ENCODE measurements at places on chromosomes 7 and 10.

GRCh38 chr7:118971706-118972105 lies 747.2 kb downstream of the ANKRD7 start:
- DNase-seq = no peak

DNA sequence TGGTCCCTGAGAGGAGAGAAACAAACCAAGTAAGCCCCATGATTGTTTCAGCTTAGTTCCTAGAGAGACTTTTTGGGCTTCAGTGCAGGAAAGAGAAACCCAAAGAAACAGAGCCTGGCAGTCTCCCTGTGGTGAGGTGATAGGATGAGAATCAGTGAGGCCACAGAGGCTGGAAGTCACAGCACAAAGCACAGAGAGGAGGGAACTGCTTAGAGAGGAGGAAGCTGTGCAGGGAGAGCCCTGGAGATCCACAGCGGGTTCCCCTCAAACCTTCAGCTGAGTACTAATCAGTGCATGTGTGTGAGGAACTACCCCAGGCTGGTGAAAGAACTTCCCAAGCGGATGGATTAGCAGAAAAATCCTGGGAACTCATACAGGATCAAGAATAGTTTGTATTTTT lies 27.4 kb upstream of the HECW1 start:
- no peak for DNase-seq

- no peak for DNase-seq
Measured at GRCh38 chr10:114181971-114182370, 2.8 kb downstream of the TDRD1 start.

GRCh38 chr7:5226921-5227785 lies 37.1 kb downstream of the WIPI2 start:
- no peak for DNase-seq

GRCh38 chr7:41918597-41918996 lies 215.7 kb upstream of the INHBA start:
- no peak for DNase-seq

DNA sequence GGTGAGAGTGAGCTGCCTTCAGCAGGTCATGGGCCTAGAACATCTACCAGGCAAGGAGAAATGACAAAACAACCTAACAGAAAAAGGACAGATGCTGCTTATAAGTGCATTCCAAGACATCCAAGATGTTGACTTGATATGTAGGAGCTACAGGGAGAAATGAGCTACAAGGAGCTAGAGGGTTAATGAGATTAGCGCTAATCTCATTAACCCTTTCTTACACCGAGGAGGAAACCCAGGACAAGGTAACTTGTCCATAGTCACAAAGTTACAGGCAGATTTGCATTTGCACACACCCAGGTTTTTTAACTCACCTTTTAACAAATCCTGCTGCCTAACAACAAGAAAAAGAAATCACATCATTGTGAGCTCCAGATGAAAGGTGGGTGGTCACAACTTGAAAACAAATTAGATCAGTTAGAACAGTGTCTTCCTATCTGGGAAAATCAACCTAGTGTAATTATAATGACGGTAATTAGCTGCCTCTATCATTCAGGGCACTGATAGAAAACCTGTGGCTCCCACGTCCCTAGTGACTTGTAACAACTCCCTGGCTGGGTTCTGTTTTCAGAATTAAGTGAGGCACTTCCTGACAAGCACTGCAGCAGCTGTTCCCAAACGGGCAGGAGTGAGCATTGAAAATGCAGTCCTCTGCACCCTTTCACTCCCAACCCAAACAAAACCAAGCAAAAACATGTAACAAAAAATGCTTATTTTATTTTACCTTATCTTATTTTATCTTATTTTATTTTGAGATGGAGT lies 5.7 kb downstream of the KIAA1549 start:
- no peak for DNase-seq

DNA sequence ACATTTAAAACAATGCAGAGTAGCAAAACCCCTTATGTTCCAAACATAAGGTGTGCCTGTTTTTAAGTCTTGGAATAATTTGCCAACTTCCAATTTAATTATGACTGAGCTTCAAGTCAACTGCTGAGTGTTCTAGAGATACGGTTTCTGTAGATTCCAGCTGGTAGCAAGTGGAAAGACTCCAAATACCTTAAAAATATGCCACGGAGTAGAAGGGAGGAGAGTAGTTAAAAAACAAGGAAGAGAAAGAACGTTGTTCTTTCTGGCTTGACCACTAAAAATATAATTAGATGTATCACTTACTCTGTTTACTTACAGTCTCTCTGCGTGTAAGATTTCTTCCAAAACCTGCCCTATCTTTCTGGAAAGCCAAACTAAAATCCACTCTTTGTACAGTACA lies 24.5 kb upstream of the ABLIM1 start:
- DNase-seq = no peak

DNA sequence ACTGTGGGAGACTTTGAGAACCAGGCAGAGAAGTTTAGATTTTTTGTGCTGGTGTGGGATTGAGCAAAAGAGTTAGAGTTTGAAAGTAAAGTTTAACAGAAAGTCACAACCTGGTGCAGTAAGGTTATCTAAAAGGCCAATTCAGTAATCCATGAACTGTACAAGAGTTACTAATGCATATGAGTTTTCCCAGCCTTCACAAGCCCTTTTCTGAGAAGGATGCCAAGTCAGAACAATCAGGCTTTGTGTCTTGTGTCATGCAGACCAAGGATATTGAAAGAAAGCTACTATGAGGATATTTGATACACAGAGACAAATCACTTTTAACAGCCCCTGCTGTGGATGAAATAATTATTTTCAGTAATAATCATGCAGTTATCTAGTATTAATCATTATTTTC lies 68.8 kb upstream of the MYO3A start:
- no peak for DNase-seq

DNA sequence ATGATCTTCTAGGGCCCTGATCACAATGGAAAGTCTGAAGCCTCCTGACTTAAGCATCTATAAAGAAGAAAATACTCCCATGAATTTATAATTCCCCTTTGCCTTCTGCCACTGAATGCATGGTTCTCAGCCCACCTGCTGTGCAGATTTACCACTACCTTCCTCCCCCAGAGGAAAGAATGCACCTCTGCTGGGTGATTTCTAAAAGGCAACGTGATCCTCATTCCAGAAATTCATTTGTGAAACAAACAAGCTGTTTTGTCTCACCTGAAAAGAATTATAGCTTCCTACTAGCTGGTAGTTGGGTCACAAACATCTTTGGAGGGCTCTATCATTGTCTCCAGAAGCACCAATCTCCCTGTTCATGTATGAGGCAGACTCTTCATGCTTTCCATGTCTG lies 320.2 kb downstream of the CDC14C start:
- no peak for DNase-seq

All from stimulated activated CD8-positive, alpha-beta memory T cell treated with anti-CD3 and anti-CD28 coated beads, Interleukin-12 subunit alpha, Interleukin-12 subunit beta, amount 100 ng/mL, for 4 hours (primary cell).